ENCODE measurements at places on chromosomes 11 and 22.
A peak's percentile ranks its signal among the peaks of the same experiment; 100 is the strongest.

DNA sequence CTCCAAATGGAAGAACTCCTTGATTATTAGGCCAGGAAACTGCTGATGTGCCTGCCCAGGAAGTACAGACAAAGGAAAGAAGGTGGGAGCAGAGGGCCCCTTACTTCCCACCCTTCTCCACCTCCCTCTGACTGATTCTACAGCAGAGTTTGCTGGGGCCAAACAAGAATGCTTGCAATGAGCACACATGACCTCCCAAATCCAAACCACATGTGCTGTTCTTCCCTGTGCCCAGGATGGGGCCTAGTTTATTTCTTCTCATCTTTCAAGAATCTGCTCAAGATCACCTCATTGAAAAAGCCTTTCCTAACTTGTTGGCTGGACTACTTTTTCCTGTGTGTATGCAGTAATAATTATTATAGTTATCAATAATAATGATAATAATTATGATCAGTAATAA lies 286.1 kb downstream of the RAB38 start:
- DNase-seq: no peak

DNA sequence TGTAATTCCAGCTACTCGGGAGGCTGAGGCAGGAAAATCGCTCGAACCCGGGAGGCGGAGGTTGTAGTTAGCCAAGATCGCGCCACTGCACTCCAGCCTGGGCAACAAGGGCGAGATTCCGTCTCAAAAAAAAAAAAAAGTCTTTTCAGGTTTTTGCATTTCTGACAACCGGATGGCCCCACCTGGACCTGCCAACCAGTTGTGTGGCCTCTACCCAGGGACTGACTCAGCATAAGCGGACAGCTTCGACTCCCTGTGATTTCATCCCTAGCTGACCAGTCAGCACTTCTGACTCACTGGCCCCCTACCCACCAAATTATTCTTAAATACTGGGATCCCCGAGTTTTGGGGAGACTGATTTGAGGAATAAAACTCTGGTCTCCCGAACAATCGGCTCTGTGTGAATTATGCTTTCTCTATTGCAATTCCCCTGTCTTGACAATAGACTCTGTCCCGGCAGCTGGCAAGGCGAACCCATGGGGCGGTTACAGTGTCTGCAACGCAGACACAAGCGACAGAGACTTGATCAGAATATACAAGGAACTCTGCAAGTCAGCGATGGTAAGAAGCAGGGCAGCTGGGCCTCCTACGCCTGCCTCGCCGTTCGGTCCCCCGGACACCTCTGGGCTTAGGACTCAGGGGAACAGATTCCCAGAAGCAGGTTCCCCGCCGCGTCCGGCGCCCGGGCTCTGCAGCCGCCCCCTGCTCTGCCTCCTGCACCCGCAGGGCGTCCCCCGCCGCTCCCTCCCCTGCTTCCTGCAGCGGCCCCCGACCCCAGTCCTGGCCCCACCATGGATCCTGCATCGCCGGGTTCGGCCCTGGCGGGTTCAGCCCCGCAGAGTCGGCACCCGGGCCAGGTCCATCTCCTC lies 741 bp upstream of the TALDO1 start:
- DNase-seq: no peak

DNA sequence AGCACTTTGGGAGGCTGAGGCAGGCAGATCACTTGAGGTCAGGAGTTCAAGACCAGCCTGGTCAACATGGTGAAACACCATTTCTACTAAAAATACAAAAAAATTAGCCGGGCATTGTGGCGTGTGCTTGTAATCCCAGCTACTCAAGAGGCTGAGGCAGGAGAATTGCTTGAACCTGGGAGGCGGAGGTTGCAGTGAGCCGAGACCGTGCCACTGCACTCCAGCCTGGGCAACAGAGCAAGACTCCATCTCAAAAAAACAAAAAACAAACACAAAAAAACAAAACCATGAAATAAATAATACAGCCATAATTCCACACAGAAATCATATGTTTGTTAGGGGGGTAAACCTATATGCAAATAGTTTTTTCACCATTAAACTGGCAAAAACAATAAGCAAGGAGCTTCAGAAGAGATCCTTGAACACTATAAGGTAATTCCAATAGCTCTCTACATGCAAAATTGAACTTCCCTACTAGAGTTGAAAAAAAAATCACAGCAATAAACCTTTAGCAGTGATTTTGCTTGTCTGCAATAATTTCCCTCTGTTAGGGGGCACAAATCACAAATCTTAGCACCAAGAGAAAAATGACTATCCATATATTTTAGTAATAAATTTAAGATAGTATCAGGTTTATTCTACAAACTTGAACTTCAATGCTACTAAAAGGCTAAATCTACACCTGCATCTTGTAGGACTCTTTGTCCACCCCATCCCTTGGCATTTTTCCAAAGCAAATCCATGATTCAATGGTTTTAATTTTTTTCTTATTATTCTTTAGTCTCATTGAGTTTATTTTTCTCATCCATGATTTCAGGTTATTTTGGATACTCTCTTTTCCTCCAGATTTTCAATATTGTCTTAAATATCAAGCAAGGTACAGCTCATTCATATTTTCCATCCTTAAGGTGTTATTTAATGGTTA lies 3.9 kb downstream of the CSTF3 start:
- no peak for DNase-seq

DNA sequence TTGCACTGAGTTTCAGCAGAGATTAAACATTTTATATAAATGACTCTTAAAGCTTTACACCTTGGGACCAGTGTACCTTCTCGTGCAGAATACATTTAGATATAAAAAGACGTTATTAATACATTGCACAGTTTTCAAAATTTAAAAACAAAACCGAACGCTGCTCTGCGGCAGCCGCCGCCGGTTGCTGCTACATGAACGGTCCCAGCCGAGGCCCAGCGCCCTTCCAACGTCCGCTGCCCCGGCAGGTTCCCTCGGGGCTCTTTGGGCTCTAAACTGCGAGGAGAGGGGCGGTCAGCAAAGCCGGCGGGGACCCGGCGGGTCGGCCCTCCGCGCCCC lies 2.0 kb downstream of the CDKN1C start:
- DNase-seq: no peak

DNA sequence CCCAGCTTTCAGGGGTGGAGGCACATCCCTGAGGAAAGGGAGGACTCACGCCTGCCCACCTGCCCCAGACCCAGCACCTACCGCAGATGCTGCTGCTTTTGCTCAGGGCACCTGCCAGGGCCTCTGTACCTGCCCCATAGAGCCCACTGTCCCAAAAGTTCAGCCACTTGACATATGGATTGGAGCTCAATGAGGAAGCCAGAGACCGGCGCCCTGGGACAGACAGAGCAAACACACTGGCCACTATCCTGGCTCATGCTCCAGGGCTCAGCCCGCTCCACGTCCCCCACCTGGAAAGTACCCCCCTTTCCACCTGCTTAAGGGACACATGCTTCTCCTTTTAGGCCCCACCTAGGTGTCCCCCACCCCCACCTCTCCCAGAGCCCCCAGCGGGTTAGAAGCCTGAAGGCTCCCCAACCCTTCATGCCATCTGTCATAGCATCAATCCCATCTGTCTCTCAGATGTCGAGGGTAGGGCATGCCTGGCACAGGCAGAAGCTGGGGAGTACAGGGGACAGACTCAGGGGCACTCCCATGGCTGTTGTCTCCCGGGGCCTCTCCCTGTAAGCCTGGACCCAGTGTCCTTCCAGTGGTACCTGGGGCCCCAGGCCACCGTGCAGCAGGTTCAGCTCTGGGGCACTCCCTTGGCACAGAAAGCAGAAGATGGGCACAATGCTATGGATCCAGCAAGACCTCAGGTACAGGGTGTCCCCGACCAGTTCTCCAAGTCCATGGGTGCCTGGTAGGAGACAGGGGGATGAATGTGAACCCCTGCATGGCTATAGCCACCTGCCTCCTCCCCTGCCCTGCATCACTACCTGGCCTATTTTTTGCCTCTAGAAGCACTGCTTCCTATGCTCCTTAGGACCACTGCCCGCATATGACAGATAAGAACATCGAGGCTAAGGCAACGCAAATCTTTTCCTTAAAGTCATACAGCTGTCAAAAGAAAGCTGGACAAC lies 2.2 kb upstream of the P2RX6 start:
- no peak for DNase-seq

- no peak for DNase-seq
Measured at GRCh38 chr11:102317768-102318103, 452 bp downstream of the BIRC3 start.

GRCh38 chr11:113282898-113283437 lies 31.4 kb upstream of the TTC12 start:
- no peak for DNase-seq

GRCh38 chr11:130573767-130574166 lies 125.3 kb downstream of the ADAMTS15 start:
- no peak for DNase-seq

DNA sequence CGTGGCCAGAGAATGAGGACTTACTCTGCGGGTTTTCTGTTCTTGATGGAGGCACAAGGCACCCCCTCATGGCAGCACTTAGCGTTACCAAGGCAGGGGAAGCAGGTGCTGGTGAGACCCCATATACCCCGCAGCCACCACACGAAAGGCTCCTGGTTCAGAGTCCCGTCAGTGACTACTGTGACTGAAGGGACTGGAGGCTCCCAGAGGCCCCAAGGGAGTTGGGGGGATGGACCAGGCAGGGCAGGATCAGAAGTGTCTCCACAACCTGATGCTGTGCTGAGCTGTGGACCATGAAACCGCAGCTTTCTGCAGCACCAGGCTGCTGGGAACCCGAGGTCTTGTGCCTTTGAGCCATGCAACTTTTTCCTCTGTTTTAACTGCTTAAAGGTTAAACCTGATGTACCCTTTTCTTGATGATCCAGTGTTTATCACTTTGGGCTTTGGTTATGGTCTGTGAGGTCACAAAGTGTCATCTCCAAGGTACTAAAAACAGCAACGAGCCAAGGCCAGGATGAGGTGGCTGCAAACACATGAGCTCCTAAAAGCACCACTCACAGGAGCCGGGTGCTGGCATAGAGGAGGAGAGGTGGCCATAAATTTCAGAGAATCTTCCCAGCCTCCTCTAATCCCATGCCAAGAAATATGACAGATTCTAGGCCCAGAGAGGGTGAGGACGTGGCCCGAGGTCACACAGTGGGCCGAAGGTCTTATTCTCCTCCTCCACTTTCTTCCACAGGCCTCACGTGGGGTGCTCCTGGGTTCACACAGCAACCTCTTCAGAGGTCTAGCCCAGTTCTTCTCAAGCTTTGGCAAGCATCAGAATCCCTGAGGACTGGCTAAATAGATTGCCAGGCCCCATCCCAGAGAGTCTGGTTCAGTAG lies 4.2 kb upstream of the LRRC32 start:
- DNase-seq: no peak

DNA sequence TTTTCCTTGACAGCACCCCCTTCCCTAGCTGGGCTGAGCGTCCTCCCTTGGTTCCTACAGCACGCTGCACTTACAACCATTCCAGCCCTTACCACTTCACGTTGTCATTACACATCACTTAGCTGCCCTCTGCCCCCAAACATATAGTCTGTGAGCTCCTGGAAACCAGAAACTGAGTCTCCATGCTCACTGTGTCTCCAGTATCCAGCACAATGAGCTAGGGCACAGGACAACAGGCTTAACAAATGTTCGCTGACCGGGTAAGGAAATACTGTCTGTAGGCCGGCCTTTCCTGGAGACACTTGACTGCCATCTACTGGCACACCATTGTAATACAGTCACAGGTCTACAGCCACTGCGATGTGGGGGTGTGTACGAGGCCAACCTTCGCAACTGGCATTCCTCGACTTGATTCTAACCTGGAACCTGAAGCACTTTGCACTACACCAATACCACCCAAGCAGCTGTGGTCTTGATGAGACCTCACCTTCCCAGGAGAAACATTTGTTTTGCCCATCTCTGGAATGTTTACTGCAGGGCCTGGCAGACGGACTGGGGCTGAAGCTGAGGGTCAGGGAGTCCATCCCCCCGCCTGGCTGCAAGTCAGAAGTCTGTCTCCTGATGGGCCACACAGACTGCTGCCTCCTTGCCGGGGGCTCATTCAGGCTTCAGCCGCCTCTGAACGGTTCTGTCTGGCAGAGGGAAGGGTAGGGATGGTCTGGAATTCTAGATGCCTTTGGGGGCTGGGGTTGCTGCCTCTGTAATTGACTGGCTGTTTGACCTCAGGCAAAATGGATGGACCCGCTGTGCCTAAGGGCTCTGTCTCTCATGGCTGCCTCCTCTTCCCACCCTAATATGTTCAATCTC lies 72.0 kb downstream of the SYN3 start:
- DNase-seq: peak; percentile 41

DNA sequence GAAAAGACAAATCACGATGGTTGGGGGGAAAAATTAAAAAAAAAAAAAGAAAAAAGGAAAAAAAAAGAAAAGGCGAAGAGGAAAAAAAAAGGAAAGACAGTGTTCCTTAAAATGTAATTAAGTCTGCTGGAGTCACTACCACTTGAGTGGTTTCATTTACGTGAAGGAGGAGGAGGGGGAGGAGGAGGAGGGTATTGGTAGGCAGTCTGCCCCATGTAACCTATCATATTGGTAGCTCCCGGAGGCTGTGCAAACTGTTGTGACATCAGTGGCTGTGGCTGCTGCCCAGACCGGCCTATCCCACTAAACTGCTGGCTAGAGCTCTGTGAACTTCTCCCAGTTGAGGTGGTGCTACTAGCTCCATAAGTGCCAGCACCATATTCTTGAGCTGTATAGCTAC lies 17.9 kb downstream of the KDELR3 start:
- DNase-seq: no peak

GRCh38 chr11:65606876-65607613 lies 7.0 kb downstream of the MAP3K11 start:
- peak; percentile 87 for DNase-seq

DNA sequence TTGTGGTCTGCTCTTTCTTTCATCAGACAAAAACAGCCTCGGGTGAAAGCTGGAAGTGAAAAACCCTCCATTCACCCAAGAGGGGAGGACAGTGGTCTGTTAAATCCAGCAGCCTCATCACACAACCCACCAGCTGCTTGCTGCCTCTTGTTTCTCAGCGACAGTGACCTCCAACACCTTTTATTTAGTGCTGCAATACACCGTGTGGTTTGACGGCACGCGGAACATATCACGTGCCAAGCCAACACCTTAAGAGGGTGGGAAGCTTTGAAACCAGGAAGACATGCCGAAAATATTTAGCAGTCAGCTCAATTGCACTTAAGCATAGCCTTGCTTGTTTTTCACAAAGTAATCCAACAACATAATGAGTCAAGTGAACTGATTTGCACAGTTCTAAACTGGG lies 39.8 kb upstream of the POGLUT3 start:
- DNase-seq: peak; percentile 55

DNA sequence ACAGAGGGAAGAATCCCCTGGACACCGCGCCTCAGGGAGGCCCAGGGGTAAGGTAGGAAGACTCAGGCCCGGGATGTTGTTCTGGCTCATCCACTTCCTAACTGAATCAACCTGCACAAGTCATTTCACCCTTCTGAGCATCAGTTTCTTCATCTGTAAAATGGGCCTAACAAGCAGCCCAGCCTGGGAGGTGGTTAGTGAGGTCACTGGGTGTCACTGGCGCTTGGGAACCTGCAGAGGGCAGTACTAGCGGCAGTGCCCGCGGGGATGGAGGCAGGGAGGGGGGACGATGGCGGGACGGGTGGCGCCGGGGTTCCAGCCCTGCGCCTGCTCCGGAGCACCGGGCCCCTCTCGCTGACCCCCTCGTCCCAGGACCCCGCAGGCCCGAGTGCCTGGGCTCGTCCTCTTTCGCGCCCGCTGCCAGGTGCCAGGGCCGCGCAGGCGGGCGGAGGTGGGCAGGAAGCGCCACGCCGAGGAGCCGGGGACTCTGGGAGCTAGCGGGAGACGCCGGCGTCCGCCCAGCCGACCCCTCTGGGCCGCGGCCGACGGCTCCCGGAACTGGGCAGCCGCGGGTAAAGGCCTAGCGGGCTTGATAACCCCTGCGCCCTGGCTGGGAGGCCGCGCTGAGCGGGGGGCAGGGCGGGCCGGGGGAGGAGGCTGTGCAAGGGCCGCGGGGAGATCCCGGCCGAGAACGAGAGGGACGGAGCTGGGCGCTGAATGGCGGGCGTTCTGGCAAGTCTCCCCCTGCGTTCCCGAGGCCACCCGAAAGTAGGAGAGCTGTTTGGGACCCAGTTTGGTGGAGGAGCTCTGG lies at the start of gene NLRX1:
Gene NLRX1, plus strand, starts transcription at position 255 of the 811 bp plus-strand sequence. CDS start 2,679 bp downstream, outside the sequence.
- DNase-seq: peak; percentile 80
